Stimulated activated CD4-positive, alpha-beta T cell treated with anti-CD3 and anti-CD28 coated beads, Interleukin-1b, Interleukin-23, amount 100 ng/mL, for 1 hour (primary cell): ENCODE measurements at places on chromosomes 2 and 18.

DNA sequence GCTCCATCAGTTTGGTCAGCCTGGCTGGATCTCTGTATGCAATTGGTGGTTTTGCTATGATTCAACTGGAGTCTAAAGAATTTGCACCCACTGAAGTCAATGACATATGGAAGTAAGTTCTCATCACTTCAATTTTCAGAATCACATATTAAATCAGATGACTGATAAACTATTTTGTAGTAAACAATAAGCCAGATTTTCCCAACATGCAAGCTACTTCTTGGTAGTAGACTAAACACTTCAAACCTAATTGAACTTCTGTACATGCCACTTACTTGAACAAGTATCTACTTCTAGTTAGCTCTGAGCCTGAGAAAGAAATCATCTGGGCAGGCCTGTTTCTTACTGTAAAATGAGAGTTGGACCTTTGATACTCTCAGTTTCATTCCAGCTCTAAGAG is 11.4 kb downstream of the KLHL41 start:
- DNase-seq, result no peak

- DNase-seq, result no peak
Observed at GRCh38 chr2:27856956-27857355, 33.2 kb downstream of the RBKS start.

- DNase-seq, result no peak
Observed at GRCh38 chr2:182868054-182868796, 1.8 kb upstream of the FRZB start.

- DNase-seq, result no peak
Observed at GRCh38 chr2:217746808-217747207, 256.0 kb downstream of the TNS1 start.

DNA sequence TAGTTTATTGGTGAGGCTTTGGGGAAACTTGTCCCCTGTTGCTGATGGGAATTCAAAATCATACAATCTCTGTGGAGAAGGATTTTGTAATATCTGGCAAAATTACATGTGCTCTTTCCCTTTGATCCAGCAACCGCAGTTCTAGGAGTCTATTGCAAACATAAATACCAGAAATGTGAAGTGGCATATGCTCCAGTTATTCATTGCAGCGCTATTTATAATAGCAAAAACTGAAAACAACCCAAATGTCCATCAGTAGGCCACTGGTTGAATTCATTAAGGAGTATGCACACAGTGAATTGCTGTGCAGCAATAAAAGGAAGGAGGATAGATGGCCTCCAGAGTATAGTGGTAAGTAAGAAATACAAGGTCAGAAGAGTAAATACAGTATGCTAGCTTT is 76.5 kb downstream of the HNRNPLL start:
- no peak for DNase-seq

- DNase-seq, result no peak
Observed at GRCh38 chr2:10341193-10341592, 38.5 kb downstream of the HPCAL1 start.

DNA sequence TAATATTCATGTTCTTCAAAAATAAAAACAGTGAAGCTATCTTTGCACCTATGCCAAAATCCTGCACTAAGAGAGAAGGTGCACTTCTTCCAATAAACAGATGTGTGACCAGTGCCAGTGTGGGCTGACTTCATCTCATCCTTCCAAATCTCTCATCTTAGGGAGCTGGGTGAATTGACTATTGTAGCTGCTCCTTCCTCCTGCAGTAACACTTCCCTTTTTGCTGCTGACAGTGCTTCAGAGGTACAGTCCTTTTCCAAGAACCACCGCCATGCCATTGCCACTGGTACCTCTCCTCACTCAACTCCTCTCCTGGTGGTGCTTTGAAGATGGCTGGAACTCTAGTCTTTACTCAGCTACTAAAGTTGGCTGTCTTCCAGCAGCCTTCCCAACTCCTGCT is 42.1 kb upstream of the ARHGAP25 start:
- DNase-seq, result no peak

DNA sequence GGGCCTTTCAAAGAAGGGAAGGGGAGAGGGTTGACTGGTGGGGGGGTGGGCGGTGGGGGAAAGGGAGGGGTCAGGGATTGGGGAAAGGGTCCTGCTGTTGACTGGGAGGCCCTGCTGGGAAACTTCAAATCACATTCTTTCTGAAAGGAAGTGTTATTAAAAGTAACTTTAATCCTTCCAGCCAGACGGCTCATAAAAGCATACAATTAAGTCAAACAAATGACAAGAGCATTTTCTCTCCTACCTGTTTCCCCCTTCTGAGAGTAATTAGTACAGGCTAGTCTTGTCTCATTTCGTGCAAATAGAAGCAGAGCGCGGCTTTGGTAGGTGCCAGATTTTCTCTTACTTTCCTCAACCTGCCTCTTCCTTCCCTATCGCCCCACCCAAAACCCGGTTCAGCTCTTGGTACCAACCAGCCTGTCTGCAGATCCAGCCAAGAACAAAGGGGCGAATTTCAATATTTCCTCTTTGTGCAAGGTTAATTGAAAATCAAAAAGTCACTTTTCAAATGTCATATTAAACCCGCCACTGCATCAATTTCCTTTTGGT is 2112.6 kb upstream of the PIK3C3 start:
- DNase-seq, result no peak

- DNase-seq, result no peak
Observed at GRCh38 chr2:44906972-44907371, 34.5 kb upstream of the SIX3 start.

- DNase-seq, result no peak
Observed at GRCh38 chr2:238654479-238655197, 193.2 kb upstream of the TWIST2 start.

GRCh38 chr2:186780701-186781316 is 68.2 kb downstream of the ZSWIM2 start:
- DNase-seq, result no peak

- no peak for DNase-seq
Observed at GRCh38 chr2:180001726-180002125, 5.4 kb downstream of the CWC22 start.

GRCh38 chr2:85611217-85611704 is 605 bp downstream of the C2orf68 start:
- no peak for DNase-seq

DNA sequence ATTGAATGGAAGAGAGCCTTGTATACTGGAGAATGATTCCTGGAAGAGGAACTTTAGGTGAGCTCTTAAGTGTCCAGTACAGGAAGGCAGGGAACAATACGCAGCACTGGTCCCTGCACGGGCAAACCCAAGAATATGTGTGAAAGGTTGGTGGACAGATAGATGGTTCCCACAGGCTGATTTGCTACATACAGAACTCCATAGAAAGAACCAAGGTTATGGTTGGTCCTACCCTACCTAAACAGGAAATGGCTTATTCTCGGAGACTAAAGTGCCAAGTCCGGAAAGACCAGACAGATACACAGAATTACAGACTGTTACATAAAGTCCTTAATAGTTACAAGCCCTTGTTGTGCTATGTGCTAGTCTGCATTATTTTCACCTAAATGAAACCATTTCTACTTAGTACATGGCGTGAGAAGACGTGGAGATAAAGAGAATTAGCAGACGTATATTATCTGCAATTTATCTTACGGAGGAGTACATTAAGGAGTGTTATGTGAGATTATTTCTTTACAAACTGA is 1.2 kb downstream of the REV1 start:
- DNase-seq, result no peak

GRCh38 chr2:227010433-227010832 is 153.6 kb downstream of the COL4A4 start:
- no peak for DNase-seq

DNA sequence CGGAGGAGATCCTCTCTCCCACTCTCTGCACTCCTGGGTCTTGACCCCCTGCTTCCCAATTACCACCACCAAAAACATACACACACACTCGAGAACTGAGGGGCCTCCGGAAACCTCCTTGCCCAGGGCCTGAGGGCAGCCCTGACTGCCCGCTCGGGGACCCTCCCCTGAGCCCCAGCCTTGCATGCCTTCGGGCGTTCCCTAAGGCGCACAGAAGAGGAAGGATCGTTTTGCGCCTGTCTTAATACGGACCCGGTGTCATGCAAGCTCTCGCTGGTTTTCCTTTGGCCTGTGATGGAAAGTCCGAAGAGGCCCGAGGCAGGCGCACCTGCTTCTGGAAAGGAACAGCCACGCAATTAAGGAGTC is 19.8 kb downstream of the POU3F3 start:
- DNase-seq, result no peak

- no peak for DNase-seq
Observed at GRCh38 chr2:62573137-62573731, 67.2 kb upstream of the TMEM17 start.

- no peak for DNase-seq
Observed at GRCh38 chr2:25572638-25573037, 100.7 kb downstream of the DTNB start.

- no peak for DNase-seq
Observed at GRCh38 chr2:12282780-12283695, 433.7 kb upstream of the TRIB2 start.

DNA sequence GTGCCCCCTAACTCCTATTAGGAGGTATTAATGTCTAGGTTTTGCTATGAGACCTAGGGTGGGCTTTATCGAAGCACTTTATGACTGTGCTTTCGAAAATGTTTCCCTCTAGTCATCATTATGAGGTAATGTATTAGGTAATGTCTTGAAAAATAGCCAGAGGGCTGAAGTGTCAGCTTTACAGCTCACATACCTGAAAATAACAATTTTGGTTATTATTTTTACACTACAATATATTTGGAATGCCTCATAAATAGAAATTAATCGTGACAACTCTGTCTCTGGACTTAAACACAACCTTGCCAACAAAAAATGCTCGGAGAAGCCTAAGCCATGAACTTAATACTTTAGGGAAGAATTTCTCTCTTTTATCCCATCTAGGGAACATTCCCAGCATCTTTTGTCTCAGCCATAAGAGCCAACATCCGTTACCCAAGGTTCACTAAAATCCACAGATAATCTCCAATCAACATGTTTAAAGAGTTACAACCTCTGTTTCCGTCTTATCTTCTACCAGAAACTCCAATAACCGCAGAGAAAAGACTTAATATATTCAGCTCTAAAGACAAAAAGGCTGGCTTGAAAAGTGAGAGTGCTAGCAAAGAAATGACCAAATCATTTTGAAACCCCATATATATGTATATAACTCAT is 130.9 kb upstream of the RND3 start:
- DNase-seq, result no peak

DNA sequence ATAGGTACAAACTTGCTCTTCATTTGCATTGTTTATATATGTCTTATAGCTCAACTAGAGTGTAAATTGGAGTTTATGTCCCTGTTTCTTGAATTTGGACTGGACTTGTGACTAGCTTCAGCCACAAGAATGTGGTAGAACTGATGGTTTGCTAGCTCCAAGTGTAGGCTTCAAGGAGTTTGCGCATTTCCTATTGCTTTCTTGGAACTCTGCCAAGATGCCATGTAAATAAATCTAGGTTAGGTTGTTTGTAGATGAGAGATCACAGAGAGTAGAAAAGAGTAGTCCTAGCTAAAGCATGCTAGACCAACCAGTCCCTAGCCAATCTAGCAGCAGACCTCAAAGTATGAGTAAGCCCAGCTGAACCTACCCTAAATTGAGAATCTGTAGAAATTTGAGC is 183.0 kb upstream of the CYP26B1 start:
- DNase-seq, result no peak

- no peak for DNase-seq
Observed at GRCh38 chr2:54597153-54597848, 126.2 kb upstream of the EML6 start.

- no peak for DNase-seq
Observed at GRCh38 chr2:85340034-85340892, 12.5 kb upstream of the TGOLN2 start.

- no peak for DNase-seq
Observed at GRCh38 chr2:84808279-84808678, 72.6 kb downstream of the TRABD2A start.

DNA sequence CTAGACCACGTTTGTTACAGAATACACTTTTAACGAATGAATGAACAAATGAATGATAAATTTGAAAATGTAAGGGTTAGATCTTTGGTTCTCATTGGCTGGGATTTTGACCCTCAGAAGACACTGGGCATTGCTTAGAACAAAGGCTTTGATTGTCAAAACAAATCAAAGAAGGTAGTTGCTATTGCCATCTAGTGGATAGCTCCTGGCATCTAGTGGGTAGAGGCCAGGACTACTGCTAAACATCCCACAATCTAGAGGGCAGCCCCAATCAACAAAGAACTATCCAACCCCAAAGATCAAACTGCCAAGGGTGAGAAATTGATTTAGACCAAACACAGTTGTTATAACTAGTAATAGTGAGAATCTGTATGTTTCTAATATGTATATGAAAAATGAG is 552.3 kb downstream of the KCNJ3 start:
- no peak for DNase-seq

- no peak for DNase-seq
Observed at GRCh38 chr2:6202756-6203155, 510.6 kb downstream of the SOX11 start.

GRCh38 chr2:157076526-157077161 is 180.9 kb upstream of the GALNT5 start:
- DNase-seq, result no peak

- no peak for DNase-seq
Observed at GRCh38 chr2:167965907-167966761, 281.3 kb downstream of the STK39 start.

DNA sequence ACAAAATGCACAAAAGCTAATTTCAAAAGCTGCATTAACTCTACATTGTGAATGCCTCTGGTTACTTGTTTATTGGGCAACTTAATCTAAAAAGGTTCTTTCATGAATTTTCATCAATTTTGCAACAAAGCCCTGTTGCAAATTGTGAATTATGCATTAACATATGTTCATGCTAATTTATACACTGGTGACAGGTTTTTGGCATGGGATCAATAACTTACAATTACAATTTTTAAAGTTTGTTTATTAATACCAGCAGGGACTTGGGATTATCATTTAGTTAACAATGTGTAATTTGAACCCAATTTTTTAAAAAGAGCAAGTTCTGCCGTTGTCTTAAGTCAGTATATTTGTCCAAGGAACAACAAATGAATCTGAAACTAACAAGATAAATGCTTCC is 183.6 kb downstream of the DCC start:
- no peak for DNase-seq

- DNase-seq, result no peak
Observed at GRCh38 chr2:231189171-231189530, 9.3 kb upstream of the ARMC9 start.

- DNase-seq, result no peak
Observed at GRCh38 chr18:36337679-36338402, 40.3 kb downstream of the FHOD3 start.

GRCh38 chr2:170006587-170007325 is 171.2 kb upstream of the MYO3B start:
- DNase-seq, result no peak

DNA sequence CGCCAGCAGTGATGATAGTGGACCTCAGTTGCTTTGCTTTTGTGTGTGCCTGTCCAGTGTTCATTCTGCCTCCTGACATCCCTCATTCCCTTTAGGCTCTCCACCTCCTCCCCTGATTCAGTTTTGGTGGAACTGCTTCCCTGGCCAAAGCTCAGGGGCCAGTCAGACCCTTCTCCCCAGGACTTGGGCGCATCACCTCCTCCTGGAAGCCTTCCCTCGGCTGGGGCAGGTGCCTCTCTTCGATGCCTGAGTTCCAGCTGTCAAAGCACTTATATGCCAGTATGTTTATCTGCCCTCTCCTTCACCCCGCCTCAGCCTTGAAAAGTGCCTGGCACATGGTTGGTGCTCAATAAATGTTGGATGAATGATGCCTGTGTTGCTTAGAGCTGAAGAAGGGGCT is 11.5 kb downstream of the NMUR1 start:
- DNase-seq, result no peak
